Effector memory CD4-positive, alpha-beta T cell (primary cell): ENCODE measurements at places on chromosomes 6 and 20.

- no peak for DNase-seq
Measured at GRCh38 chr20:8690074-8690473, 378.8 kb upstream of the PLCB4 start.

DNA sequence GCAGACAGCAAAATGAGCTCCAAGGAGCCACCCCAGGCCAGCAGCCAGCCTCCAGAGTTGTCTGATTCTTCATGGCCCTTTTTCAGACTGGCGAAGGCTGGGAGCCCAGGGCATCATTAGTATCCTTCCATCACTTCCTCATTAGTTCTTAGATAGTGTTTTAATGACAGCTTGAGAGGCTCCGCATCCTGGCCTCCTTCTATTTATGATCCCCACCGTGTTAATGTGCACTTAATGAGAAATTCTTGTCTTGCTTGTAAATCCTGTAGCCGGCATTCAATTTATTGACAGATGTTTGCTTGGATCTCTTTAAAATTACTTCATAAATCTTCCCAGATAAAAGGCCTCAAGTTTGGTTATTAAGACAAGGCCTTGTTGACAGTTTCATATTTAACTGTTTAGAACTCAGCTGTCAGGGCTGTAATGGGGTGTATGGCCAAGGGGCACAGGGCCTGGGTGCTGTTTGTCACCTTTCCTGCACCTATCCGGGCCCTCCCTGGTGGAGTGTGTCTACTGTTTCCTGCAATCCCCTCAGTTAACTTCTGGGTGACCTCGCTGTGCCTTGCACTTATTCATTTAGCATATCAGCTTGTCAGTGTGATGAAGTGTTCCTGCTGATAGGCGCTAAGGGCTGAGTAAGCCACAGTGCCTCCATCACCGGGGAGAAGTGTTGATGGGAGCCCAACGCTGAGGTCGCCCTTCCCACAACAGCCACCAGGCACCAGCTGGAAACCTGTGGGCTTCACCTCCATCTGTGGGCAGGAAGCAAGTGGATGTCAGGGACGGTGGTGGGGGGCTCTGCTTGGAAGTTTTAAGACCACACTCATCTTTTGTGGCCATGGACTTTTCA is 169.3 kb downstream of the TSHZ2 start:
- no peak for DNase-seq

DNA sequence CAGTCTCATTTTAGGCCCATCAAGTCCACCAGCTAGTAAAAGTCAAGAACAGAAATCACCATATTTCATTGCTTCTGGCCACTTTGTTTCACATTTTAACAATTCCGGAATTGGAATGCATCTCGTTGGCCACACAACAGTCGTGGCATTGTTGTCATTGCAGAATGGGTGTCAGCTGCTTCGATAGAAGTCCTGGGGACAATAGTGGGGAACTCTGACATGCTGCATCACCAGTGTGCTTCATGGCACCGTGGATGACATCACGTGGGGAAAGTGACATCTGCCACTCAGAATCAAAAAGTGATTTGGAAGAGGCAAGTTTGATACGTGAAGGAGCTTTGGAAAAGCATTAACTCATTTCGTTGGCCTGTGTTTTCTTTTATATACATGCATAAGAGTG is 43.8 kb upstream of the XRN2 start:
- DNase-seq: no peak

- no peak for DNase-seq
Measured at GRCh38 chr6:166274739-166275370, 33.3 kb downstream of the PRR18 start.

- peak; percentile 49 for DNase-seq
Measured at GRCh38 chr6:29702519-29703103, 20.6 kb upstream of the HLA-F start.

- DNase-seq: no peak
Measured at GRCh38 chr6:104201557-104201956, 658.2 kb downstream of the HACE1 start.

- DNase-seq: no peak
Measured at GRCh38 chr6:169960003-169960344, 208.6 kb downstream of the ERMARD start.

DNA sequence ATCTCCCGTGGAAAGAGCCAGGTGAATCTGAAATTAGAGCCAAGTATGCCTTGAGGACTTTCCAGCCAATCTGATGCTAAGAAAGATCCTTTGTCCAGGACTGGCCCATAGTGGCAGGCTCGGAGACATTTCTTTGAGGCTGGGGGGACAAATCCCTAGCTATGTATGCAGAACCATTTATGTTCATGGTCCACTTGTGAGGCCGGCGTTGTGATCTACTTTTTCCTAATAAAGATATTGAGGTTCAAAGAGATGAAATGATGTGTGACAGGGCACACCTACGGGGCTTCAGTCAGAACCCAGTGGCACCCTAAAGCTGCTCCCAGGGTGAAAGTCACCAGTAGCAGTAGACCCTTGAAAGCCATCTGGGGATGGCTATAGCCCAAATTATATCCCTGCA is 120.3 kb upstream of the MAFB start:
- no peak for DNase-seq

DNA sequence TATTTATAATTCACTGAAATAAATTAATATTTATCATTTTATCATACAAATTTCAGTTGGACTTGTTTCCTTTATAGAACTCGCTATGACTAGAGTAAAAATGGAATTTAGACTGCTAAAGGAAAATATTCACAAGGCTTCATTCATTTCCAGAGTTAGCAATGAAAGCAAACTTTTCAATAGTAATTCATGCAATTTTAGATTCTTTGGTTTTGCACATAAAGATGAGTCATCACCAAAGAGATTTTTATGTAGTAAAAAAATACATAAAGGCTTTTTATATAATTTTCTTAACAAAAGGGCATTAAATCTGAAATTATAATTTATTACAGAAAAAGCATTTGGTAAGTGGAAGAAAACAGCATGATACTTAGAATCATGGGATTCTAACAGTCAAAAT is 37.2 kb upstream of the STXBP5 start:
- DNase-seq: no peak

- DNase-seq: no peak
Measured at GRCh38 chr20:55597526-55597925, 407.8 kb downstream of the CBLN4 start.

DNA sequence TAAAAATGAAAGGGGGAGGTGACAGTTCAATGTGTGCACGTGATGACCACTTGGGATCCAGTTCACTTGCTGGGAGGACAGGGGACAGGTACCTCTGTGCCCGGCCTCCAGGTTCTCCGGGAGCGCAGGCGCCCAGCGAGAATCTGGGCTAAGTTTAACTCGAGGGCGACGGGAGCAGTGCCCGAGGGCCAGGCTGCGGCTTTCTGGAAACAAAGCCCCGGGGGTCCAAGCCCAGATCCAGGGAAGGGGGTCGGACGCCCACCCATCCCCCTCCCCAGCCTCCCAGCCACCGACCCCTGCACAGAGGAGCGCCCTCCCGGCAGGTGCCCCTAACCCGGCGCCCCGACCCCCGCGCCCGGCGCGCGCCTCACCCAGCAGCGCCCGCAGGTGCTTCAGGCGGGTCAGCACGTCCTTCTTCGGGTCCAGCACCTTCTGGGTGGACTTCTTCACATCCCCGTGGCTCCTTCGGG is 405 bp downstream of the RALGAPA2 start:
- DNase-seq: no peak

GRCh38 chr6:149045404-149045803 is 272.1 kb upstream of the TAB2 start:
- no peak for DNase-seq

GRCh38 chr6:98833057-98833306 is 1.4 kb upstream of the POU3F2 start:
- no peak for DNase-seq

GRCh38 chr20:44610313-44610962 is 28.1 kb downstream of the PKIG start:
- DNase-seq: no peak

DNA sequence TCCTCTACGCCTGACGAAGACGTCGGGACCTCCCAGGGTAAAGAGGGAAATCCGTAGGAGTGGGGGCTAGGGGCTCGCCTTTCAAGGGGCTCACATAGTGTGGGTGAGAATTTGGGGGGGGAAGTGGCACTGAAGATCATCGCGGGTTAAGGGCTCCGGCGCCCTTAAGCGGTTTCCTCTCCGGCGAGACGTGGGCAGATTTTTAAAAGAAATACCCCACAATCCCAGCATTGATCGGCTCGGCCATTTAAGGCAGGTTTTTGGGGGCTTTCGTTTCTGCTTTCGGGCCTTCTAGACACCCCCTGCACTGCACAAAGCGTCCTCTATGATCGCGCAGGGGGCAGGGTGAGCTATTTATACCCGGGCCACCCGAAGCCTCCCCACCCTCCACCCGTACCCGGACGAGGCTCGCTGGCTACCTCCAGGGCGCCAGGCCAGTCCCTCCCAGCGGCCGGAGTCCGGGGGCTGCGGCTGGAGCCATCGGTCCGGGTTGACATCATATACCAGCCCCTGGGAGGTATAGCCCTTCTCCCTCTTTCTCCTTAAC is 1.2 kb downstream of the NKX2-2 start:
- no peak for DNase-seq

GRCh38 chr6:142241061-142241460 is 60.7 kb upstream of the ADGRG6 start:
- no peak for DNase-seq

DNA sequence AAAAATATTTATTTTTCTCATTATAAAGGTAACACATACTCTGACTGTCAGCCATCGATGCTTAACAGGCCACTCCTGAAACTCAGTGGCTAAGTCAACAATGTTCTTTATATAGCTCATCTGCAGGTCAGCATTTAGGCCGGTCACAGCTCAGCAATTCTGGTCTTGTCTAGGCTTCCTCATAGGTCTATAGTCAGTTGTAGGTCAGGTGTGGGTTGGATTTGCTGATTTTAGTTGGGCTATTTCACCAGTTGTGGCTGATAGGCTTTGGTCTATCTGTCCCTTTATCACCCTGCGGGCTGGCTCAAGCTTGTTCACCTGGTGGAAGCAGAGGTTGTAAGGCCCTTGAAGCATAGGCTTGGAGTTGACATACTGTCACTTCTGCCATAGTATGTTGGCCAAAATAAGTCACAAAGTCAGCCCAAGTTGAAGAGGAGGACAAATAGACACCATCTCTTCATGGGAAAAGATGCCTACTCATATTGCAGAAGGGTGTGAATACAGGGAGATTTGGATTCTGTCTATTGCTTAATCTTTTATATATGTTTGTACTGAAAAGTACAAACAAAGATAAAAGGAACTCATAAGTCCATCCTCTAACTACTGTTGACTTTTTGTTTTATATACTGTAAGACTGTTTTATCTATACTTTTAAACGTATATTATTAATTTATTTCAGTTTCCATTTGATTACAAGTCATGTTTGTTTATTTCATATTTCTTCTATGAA is 75.0 kb downstream of the BCKDHB start:
- no peak for DNase-seq

- no peak for DNase-seq
Measured at GRCh38 chr20:19789446-19789845, 31.4 kb downstream of the RIN2 start.

DNA sequence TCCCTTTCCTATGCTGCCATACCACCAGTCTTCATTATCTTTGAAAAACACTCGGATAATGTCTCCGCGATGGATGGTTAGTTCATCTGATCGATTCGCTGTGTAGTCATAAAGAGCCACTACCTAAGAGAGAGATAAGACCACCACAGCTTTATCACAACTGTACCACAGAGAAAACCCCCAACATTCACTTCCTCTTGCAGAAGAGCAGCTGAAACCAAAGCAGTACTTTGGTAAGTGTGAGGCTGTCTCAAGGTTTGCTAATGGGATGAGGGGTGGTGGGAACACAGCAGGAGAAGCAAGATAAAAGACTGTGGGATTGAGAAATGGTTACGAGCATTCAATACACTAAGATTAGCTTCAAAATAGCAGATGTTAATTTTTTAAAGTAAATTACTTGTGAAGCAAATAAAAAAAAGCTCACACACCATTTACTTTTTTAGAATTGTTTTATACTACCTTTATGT is 142.1 kb downstream of the MYB start:
- no peak for DNase-seq

- DNase-seq: no peak
Measured at GRCh38 chr6:21295506-21296240, 297.9 kb upstream of the SOX4 start.

GRCh38 chr6:116651916-116652315 is 16.6 kb downstream of the ZUP1 start:
- no peak for DNase-seq

GRCh38 chr6:129188795-129189194 is 305.9 kb downstream of the LAMA2 start:
- no peak for DNase-seq

DNA sequence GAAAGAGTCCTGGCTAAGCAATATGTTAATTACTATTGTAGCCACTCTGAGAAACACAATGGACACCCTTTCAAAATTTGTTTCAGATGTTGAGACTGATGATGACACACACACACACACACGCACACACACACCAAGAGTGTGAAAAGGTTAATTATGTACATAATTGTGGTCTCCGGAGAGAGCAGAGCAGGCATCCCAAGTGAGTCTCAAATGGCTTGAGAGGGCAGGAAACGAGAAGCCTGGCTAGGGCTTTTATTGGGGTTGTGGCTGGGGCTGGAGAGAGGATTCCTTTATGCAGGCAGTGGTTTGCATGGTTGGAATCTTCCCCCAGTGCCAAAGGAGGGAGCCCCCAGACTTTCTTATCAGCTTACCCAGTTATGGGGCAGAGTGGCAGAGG is 38.2 kb upstream of the NKX2-4 start:
- DNase-seq: no peak

- DNase-seq: no peak
Measured at GRCh38 chr6:158769771-158770432, 49.3 kb downstream of the EZR start.

GRCh38 chr20:62816031-62816883 is 593 bp upstream of the COL9A3 start:
- no peak for DNase-seq

GRCh38 chr6:71393981-71394432 is 105.4 kb downstream of the OGFRL1 start:
- no peak for DNase-seq

GRCh38 chr6:108635505-108636226 is 74.9 kb downstream of the FOXO3 start:
- DNase-seq: peak; percentile 5

DNA sequence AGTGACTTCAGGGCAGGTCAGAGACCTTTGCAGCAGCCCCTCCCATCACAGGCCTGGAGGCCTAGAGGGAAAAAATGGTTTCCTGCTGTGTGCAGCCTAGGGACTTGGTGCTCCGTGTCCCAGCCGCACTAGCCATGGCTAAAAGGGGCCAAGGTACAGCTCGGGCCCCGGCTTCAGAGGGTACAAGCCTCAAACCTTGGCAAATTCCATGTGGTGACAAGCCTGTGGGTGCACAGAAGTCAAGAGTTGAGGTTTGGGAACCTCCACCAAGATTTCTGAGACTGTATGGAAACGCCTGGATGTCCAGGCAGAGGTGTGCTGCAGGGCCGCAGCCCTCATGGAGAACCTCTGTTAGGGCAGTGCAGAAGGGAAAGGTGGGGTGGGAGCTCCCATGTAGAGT is 34.0 kb downstream of the UBE3D start:
- DNase-seq: no peak

DNA sequence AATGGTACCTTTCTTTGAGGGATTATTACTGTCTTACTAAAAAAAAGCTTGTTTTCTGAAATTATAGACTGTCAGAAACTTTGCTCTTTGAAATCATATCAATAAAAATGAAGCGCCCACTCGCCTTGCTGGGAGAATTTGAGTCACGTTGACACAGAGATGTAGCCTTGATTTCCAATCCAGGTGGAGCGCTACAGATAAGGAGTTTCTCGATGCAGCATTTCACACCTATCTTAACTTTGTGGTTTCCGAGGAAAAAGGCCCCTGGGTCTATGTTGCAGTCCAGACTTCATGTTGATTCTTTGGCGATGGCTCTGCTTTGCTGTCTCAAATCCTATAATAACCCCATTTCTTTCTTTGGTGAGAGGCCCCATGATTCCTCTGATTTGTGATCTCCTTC is 158.1 kb upstream of the ARG1 start:
- DNase-seq: no peak

GRCh38 chr6:131250122-131250521 is 114.9 kb downstream of the AKAP7 start:
- DNase-seq: no peak
